Tibial artery (tissue), 4 donors: ENCODE measurements at places on chromosomes 1 and 21.

- DNase-seq: no peak
Measured at GRCh38 chr1:39988618-39989343, 33.8 kb downstream of the MFSD2A start.

- DNase-seq: no peak
Measured at GRCh38 chr1:81298266-81298665, 502.5 kb upstream of the ADGRL2 start.

- DNase-seq: no peak
Measured at GRCh38 chr1:117660271-117660965, 54.6 kb downstream of the TENT5C start.

- no peak for DNase-seq
Measured at GRCh38 chr1:92940541-92940940, 20.7 kb downstream of the DIPK1A start.

DNA sequence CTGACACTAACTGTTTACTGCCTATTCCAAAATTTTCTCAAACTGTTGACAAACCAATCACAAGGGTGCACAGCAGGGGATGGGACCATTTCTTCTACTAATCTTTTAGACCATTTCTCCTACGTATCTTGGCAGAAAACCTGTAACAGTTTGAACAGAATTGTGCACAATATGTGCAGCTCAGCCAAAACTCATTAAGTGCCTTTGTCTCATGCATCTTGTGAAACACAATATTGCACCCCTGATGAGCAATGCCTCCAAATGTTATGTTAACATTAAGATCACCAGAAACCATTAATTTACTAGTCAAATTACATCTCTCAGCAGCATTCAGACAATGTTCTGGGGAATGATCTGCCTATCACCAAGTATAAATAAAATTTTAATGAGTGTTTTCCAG lies 247.5 kb downstream of the NRIP1 start:
- DNase-seq: no peak

- DNase-seq: no peak
Measured at GRCh38 chr1:96482616-96483015, 239.0 kb upstream of the PTBP2 start.

DNA sequence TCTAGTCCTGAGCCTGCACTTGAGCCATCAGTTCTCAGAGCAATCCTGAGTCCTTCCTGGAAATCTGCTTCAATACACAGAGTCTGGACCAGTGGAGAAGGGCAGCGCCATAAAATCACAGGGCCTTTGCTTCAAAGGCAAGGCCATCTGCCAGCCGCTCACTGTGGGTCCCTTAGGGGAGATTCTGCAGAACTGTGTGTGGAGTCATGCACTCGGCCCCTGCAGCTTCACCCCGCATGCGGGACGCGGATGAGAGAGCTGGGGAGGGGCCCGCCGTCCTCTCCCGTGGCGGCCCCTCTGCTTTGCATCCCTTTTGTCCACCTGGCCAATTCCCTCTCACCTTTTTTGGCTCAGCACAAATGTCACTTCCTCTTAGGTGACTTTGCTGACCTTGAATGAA lies 311.2 kb upstream of the VAMP3 start:
- no peak for DNase-seq

- DNase-seq: no peak
Measured at GRCh38 chr1:223706077-223706973, 6.0 kb upstream of the CAPN2 start.

GRCh38 chr1:19007491-19008441 lies 51.3 kb upstream of the IFFO2 start:
- no peak for DNase-seq

GRCh38 chr1:38029685-38030511 lies 16.7 kb downstream of the POU3F1 start:
- no peak for DNase-seq

DNA sequence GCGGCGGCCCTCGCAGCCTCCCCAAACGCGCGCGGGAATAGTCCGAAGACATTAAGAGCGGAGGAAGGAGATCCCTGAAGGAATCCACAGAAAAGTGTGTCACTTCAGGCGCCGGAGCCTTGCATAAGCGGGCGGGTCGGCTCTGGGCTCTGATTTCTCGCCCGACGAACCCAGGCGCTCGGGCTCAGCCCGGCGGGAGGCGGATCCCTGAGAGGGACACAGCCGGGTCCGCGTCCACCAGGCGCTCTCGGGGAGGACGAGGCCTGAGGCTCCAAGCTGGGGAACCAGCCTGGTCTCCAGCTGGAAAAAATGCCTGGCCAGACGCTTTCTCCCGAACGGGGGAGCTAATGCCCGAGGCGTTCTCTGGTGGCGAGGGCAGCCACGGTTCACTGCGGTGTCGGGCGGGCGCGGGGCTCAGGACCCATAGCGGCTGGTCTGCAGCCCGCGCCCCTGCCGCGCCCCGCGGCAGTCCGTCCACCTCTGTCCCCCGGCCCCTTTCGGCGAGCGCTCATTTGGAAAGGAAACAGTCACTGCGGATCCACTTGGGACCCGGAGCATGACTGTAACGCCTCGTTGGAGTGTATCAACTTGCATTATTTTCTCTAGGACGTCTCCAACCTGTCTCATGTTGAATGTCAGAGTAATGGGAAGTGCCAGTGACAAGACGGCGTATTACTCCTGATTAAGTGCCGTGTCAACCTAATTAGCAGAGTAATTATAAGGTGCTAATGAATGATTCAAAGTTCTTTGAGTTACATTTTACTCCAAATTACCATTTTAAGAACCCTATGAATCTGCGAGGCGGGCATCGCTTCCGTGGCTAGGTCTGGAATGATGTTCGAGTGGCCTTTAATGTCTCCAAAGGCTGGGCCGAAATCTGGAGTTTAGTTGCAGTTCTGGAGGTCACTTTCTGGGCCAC lies 1.6 kb upstream of the BARHL2 start:
- DNase-seq: no peak
